ENCODE measurements at places on chromosomes 3 and 15. TPM values are rescaled to one million over a fixed set of nuclear protein-coding genes. Genes with fewer than 3 reads are reported as not detected.

- peak overlapping the region; percentile 74 for H3K27ac ChIP-seq
- H3K36me3 ChIP-seq, result no peaks in the 10 kb centered on the region
- peaks cover 3% of the 10 kb centered on the region for H3K4me1 ChIP-seq
- no peaks in the 10 kb centered on the region for H3K27me3 ChIP-seq
Observed at GRCh38 chr3:56557831-56558170, 826 bp downstream of the CCDC66 start.

DNA sequence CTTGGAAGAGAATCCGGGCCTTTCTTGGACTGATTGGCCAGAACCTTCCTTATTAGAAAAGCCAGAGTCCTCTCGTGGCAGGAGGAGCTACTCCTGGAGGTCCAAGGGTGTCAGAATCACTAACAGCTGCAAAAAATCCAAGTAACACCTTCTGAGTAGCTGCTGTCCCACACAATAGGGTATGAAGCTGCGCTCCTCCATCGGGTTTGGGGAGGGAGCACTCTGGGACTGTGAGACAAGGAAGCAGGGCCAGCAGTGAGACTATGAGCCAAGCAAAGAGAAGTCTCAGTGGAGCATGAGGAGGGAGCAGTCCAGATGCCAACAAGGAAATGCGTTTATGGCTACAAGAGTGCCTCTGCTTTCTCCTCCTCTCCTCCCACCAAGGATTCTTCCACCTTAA is 21.7 kb downstream of the SEMA3G start:
- no peaks in the 10 kb centered on the region for H3K4me1 ChIP-seq
- no peak for DNase-seq
- no peaks in the 10 kb centered on the region for H3K36me3 ChIP-seq
- no peak overlapping the region for H3K4me3 ChIP-seq
- no peak overlapping the region for H3K27ac ChIP-seq
- H3K27me3 ChIP-seq, result no peaks in the 10 kb centered on the region

DNA sequence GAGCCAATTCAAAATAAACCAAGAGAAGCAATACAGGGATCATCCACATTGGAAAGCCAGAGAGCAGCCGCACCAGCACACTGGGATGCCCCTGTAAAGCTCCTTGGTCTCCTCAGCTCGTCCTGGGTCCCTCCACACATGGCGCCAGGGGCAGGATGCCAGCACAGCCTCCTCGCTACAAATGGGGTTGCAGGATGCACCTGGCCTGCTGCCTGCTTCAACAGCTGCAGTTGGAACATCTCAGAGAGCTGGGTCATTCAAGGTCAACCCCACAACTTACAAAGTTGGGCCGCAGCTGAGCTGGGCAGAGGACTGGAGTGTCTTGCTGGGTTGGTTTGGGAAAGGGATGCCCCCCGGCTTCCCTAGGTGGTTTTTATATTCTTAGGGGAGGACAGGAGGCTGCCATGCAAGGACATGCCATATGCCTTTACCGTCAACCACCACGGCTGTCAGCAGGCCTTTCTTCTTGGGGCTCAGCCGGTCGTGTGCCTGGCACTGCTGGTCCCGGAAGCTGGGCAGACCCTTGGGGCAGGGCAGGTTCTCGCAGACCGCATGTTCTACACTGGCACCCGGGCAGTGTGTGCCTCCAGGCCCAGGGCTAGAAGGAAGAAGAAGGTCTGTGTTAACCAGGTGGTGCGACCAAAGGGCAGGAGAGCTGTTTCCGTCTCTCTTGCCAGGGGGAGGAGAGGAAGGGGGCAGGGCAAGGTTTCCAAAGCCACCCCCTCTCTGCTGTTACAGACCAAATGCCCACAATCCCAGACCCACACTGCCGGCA is 225.2 kb downstream of the ADAMTS17 start:
- no peak overlapping the region for H3K4me3 ChIP-seq
- H3K27me3 ChIP-seq, result no peaks in the 10 kb centered on the region
- no peak overlapping the region for H3K27ac ChIP-seq
- H3K4me1 ChIP-seq, result peaks cover 17% of the 10 kb centered on the region
- no peaks in the 10 kb centered on the region for H3K36me3 ChIP-seq

Gene HCLS1
- total RNA-seq, result 12.0 TPM

Gene GUCA1C
- total RNA-seq, result not detected

Gene KLHL40
- total RNA-seq, result not detected
